Fibroblast of skin of left biceps (primary cell): ENCODE measurements at places on chromosomes 5 and 9.

- DNase-seq: peak; percentile 10
Observed at GRCh38 chr9:1005043-1005667, 28.7 kb downstream of the DMRT3 start.

DNA sequence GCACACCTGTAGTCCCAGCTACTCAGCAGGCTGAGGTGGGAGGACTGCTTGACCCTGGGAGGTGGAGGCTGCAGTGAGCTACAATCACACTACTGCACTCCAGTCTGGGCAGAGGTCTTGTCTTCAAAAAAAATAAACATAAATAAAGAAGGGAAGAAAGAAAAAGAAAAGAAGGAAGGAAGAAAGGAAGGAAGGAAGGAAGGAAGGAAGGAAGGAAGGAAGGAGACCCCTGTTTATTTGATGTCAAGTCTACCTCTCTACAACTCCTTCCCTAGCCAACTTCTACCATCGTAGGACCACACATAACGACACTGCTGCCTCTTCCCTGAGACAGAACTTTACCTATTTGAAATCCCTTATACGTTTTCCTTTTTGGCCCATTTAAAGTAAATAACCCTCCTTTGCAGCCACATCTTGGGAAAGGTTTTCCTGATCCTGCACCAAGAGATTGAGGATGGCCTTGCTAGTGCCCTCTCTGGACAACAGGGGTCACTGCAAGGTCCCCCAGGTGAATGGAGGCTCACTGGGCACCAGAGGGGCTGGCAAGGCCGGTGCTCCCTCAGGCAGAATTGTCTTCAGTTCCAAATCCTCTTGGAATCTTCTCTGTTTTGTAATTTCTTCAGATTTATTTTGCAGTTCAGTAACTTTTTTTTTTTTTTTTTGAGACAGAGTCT lies 10.5 kb downstream of the RPS14 start:
- DNase-seq: no peak

GRCh38 chr9:137114613-137115393 lies at the start of gene DPP7:
Gene DPP7, minus strand, starts transcription at chr9:137114733. Its CDS starts 20 bp downstream, at chr9:137114713.
- no peak for DNase-seq

GRCh38 chr5:1834022-1834551 lies 32.9 kb downstream of the NDUFS6 start:
- no peak for DNase-seq

- DNase-seq: no peak
Observed at GRCh38 chr5:30890377-30890776, 303.1 kb upstream of the CDH6 start.

DNA sequence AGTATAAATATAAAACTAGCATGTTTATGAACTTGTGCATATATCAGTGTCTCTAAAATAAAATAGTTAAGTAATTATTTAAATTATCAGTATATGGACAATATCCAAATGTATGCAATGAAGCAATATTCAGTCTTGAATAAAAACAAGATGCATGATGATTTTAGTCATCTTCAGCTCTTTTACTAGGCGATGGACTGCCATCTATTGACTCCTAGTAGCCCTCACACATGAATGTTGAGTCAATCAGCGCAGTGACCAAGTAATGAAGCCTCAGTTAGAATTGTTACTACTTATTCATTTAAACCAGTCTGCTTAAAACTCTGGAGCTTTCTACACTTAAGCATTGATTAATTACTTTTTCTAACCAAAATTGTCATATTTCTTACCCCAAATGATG lies 92.9 kb upstream of the GRHPR start:
- peak; percentile 17 for DNase-seq

GRCh38 chr9:96121136-96121535 lies 180.8 kb downstream of the HSD17B3 start:
- peak; percentile 52 for DNase-seq

GRCh38 chr5:1706021-1706420 lies 93.6 kb downstream of the MRPL36 start:
- DNase-seq: no peak

GRCh38 chr5:159864885-159865691 lies 51.2 kb upstream of the ADRA1B start:
- peak; percentile 77 for DNase-seq
